Right atrium auricular region (tissue), 2 donors: ENCODE measurements at places on chromosomes 7 and 10.

DNA sequence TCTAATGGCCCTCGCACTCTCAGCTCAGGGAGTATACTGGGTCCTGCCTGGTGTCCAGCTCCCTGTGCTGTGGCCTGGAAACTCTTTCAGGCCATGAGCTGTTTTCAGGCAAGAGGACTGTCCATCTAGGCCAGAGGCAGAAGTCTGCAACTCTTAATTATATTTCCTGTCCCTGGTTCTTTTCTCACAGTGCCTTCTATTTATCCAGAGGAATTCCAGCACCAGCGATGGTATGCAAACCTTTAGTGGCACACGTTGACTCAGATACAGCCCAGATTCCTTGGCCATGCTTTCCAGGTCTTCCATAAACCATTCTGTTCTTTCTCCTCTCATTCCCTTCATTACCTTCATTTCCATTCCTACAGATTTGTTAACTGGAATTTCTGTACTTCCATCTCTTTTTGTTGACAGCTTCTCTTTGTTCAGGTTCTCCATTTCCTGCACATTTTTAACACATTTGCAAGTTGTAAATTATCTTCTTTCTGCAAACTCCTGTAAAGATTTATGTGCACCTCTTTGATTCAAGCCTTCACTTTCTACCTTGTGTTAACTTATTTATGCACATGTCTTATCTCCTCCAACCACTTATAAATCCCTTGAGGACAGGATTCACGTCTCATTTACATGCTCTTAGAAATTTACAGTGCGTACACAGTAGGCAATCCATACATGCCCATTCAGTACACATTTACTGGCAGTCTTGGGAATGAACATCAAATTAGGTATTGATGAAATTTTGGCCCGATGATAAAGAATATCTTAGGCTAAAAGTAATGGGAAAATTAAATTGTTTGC lies 172.1 kb downstream of the CELF2 start:
- no peak for DNase-seq

DNA sequence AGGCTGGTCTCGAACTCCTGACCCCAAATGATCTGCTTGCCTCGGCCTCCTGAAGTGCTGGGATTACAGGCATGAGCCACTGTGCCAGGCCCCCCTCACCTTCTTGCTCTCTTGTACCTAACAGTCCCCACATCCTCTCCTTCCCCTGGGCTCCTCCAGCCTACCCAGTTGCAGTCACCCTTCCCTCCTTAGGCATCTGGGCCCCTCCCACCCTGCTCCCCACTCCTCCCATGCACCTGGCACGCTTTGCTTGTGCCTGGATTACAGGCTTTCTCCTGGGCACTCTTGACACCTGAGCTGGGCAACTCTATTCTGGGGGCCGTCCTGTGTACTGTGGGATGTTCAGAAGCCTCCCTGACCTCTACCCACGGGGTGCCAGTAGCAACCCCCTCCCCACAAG lies 3.0 kb downstream of the CLDN15 start:
- DNase-seq = no peak

DNA sequence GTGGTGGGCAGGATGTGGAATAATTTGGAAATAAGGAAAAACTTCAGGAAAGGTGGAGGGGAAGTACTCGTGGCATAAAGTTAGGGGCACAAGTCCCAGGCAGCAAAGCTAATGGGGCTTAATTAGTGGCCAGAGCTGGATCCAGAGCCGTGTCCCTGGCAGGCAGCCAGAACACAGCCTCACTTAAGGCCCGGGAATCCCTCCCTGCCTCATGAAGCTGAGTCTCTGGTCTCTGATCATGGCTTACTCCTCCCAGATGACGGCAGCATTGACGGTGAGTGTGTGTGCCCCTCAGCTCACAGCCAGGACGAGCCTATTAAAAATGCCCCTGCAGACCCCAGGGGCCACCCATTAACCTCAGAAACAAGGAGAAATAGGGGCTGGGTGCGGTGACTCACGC lies 48.2 kb upstream of the NPTX2 start:
- DNase-seq = no peak

GRCh38 chr10:102669206-102670064 lies 25.2 kb downstream of the TRIM8 start:
- peak; percentile 76 for DNase-seq

- no peak for DNase-seq
Observed at GRCh38 chr7:81308643-81309322, 389.9 kb upstream of the SEMA3C start.

DNA sequence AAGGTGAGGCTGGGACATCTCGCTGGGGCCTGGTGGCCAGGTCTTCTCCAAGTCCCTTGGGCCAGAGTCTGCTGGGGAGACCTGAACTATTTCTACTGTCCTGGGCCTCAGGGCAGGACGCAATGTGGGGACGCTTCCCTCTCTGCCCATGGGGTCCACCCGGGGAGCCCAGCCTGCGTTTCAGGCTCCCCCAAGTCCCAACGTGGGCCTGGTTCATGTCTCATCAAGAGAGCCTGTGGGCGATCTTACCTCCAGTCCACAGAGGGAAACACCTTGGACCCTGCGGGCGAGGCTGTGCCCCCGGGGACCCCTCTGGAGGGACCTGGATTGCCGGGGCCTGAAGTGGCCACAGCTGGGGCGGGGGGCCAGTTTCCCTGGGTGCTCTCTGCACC lies 91.7 kb downstream of the DNAJB6 start:
- DNase-seq = no peak

DNA sequence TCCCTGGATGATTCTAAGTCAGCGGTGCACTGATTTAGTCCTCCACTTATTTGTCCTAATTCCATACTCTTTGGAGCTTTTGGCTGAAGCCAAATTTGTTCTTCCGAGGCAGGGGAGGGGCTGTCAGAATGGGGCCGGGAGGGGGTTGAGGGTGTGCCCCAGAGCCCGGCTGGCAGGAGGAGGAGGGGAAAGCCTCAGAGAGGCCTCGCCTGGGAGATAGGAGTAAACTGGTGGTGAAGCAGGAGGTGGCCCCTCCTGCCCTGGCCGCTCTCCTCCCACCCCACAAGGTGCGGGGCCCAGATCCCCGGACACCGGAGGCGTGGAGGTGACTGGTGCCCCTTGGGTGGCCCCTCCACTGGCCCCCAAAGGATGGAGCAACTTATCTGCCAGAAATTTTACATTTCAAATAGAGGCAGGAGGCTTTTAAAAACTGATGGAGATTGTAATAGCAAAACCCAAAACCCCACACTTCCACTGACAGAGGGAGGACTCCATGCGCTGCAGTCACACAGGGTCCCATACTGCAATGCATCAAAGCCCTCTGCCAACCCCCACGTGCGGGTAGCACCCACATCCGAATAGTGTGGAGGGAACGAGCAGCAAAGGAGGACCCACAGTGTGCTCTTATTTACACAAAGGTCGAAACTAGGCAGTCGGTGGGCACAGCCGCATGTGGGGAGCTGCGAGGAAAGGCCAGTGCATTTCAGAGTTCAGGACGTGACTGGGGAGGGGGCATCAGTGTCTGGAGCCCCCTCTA lies 61.9 kb downstream of the CAMK2B start:
- no peak for DNase-seq

DNA sequence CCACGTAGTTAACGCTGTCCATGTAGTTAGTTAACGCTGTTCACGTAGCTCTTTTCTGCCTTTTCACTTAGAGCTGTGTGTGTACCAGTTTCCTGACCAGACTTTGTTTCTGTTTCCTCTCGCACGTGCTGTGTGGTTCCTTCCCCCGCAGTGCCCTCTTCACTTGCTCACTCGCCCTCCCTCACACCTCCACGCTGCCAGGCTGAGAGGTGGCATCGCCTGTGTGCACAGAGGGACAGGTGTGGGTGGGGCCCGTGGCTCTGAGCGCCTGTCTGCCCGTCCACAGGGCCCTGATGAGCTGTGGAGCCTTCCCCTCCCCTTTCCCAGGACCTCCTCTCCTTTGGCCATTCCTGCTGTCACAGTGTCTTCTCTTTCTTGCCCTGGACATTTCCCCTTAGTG lies 30.6 kb downstream of the WDR37 start:
- peak; percentile 21 for DNase-seq

GRCh38 chr7:102898532-102898859 lies 14.3 kb upstream of the LRRC17 start:
- no peak for DNase-seq

- no peak for DNase-seq
Observed at GRCh38 chr7:116994611-116995010, 41.3 kb downstream of the ST7 start.

- no peak for DNase-seq
Observed at GRCh38 chr10:71015674-71016073, 127.3 kb upstream of the PCBD1 start.

DNA sequence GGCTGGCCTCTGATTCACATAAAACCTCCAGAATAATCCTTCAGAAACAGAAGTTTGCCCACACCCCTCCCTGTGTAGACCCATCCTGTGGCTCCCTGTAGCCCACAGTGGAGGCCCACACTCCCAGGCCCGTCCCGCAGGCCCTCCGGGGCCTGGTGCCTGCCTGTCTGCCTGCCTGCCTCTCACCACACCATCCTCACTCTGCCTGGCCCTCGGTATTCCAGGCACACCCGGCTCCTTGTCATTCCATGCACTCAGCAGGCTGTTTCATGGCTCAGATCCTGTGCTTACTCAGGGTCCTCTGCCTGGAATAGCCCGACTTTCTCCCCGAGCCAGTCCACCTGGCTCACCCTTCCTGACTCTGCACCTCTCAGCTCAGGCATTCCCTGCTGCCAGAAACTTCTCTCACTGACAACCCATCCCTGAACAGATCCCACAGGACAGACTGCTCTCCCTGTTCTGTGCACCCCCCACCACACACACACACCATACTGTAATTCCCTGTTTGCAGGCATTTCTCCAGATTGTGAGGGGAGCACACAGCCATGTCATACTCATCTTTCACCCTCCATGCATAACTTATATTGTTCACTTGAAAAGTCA lies 498.0 kb upstream of the ZMIZ1 start:
- DNase-seq = no peak
